ENCODE measurements at places on chromosomes 4 and X.

DNA sequence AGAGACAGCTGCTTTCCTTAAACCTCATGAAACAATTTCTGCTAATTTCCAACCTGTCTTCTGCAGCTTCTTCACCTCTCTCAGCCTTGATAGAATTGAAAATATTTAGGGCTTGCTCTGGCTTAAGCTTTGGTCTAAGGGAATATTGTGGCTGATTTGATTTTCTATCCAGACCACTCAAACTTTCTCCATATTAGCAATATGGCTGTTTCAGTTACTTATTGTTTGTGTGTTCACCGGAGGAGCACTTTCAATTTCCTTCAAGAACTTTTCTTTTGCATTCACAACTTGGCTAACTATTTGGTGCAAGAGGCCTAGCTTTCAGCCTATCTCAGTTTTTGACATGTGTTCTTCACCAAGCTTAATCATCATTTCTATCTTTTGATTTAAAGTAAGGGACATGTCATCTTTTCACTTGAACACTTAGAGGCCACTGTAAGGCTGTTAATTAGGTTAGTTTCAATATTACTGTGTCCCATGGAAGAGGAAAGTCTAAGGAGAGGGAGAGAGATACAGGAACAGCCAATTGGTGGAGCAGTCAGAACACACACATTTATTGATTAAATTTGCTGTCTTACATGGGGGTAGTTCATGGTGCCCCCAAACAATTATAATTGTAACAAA lies 213.2 kb downstream of the RASL11B start:
- DNase-seq, result no peak

GRCh38 chr4:141702472-141703182 lies 66.2 kb downstream of the IL15 start:
- DNase-seq, result no peak

- DNase-seq, result no peak
Observed at GRCh38 chrX:115372152-115372551, 82.6 kb downstream of the LUZP4 start.

DNA sequence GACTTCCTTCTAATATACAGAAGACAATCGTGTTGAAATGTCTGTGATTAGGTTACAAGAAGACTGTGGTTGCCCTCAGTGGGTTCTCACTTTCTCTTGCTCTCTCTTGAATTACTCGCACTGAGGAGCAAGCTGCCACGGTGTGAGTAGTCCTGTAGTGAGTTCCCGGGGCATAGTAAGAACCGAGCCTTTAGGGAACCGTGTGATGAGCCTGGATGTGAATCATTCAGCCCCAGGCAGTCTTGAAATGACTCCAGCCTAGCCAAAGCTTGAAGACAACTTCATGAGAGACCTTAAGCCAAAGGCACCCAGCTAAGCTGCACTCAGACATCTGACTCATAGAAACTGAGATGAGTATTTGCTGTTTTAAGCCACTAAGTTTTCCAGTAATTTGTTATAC lies 292.7 kb downstream of the SPOCK3 start:
- DNase-seq, result no peak

DNA sequence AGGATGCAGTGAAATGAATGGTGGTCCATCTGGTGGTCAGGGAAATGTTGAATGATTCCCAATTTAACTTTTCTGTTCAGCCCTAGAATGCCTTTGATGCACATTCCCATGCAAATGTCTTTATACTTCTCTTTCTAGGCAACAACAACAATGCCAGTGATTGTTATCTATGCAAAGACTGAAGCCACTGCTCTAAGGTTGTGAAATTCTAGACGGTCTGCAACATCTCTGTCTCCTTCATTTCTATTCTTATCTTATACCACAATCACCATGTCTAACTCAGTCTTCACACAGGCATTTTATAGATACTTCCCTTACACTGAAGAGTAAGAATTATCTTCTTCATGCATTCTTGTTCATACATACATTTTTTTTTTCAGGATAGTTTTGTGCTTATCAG lies 84.5 kb downstream of the HPGD start:
- DNase-seq, result no peak

GRCh38 chr4:128249787-128250668 lies 37.6 kb downstream of the PGRMC2 start:
- no peak for DNase-seq

DNA sequence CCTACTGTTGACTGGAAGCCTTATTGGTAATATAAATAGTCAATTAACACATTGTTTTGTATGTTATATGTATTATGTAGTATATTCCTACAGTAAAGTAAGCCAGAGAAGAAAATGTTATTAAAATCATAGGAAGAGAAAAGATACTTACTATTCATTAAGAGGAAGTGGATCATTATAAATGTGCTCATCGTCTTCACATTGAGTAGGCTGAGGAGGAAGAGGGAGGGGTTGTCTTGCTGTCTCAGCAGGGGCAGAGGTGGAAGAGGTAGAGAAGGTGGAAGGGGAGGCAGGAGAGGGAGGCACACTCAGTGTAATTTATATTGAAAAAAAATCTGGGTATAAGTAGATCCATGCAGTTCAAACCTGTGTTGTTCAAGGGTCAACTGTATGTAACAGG lies 10.6 kb downstream of the CDKL5 start:
- DNase-seq, result no peak

- no peak for DNase-seq
Observed at GRCh38 chr4:62448911-62449310, 1248.8 kb downstream of the ADGRL3 start.

Measured in activated CD8-positive, alpha-beta memory T cell treated with anti-CD3 and anti-CD28 coated beads for 1 hour (primary cell).